Activated CD4-positive, CD25-positive, alpha-beta regulatory T cell (primary cell): ENCODE measurements at places on chromosomes 4 and X.

DNA sequence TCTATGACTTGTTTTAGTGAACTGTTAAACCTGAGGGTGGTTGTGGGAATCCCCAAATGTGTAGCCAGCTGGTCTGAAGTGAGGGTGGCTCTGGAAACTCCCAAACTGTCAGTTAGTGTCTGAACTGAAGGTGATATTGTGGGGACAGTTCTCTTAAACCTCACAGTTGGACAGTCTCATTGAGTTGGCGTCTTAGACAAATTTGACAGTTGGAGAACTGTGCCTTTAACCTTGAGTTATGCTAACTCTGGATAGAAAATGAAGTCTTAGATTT is 20.7 kb upstream of the CTSO start:
- DNase-seq, result no peak

DNA sequence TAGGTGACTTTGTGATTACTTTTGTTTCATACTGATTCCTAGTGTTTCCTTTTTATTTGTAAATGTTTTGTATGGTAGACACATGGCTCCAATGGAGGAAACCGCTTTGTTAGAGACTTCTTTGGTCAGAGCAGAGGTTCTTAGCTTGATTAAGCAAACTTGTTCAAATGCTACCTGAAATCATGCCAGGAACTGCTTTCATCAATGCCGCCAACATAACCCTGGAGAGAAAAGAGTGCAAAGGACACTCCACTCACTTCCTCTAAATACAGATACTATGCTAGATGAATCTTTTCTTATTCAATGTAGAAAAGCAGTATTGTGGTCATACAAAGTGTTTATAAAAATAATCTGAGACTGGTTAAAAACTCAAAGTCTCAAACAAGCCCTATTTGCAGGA is 25.7 kb upstream of the COX7B2 start:
- DNase-seq, result no peak

DNA sequence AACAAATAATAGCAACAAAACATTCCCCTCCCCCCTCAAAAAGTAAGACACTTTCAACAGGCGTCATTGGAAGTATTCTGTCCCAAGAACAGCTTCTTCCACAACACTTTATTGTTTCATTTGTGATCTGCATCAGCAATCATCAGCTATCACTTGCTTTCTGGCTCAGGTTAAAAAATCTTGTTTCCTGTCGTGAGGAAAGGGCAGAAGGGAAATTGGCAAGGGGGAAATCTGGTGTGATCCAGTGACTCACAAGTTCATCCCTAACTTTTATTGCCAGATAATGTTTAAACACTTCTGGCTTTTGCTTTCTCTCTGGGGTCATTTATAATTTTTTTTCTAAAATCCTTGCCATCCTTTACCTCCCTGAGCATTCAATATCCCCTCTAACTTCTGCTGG is 247.4 kb upstream of the GIMD1 start:
- no peak for DNase-seq

DNA sequence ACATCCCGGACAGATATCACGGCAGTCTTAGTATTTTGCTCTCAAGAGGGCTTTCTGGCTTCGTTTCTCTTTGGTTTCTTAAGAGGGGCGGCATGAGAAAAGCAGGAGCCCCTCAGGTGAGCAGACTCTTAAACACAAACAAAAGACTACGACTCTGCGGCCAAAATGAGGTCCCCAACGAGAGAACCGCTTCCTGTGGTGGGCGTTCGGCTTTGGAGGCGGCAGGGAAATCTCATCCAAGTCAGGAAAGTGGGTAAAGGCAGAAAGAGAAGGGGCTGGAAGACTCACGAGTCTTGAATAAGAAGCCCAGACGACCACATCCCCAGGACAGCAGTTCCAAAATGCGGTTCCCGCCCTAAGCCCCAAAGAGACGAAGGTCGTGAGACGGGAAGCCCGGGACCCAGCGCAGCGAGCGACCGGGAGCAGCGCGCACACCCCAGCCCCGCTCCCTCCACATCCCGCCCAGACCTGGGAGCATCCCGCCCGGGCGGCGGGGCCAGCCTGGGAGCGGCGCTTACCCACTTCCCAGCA is 409 bp downstream of the UGDH start:
- DNase-seq, result no peak

- no peak for DNase-seq
These were observed 118.5 kb downstream of the RBM47 start for GRCh38 chr4:40511036-40511614.

DNA sequence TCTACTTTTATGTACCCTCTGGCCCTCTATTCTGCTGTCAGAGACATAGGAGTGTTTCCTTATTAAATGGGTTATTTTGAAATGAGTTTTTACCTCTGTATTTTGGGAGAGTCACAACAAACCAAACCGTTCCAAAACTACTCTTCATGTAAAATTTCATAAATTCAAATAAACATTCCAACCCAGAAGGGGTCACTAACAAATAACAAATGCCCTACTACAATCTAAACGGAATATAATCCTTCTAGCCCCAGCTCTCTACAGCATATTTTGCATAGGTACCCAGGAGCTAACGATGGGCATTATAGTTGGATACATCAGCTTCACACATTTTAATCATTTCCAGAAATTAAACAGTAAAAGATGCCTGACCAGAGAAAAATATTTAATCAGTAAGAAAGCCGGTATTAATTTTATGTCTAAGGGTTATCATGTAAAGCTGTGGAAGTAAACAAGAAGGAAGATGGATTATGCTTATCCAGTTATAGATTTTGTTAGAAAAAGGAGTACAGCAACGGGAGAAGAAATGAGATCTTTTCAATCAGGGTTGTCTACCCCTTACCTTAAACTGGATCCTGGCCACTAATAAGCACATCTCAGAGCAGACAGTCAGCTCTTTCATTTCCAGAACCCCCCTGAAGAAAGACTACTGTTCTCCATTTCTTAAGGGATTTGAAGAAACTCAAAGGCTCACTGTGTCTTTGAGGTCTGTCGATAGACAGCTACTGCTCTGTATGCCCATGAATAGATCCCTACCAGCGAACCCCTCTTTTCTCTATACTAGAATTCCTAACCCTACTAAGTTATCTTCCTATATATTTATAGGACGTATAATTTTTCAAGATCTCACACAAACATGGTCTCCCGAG is 1.2 kb downstream of the UGDH start:
- no peak for DNase-seq

DNA sequence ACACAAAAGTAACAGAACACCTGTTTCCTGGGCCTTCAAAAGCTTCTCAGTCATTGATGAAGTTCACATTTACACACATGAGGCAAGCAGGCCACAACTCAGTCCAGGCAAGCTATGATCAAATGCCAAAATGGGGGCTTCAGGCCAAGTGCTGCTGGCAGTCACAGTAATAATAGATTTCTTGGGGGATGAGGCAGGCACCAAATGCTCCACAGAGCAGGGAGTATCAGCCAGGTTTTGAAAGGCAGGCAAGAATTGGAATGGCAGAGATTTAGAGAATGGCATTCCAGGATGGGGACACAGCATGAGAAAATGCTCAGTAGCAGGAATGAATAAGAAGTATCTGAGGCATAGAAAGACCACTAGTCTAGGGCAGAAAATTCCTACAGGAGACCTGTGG is 52.8 kb downstream of the GRIA3 start:
- DNase-seq, result no peak

GRCh38 chrX:12962041-12962504 is 12.8 kb upstream of the TMSB4X start:
- no peak for DNase-seq
